ENCODE measurements at places on chromosomes 11 and 22.
A peak's percentile ranks its signal among the peaks of the same experiment; 100 is the strongest.

- DNase-seq, result no peak
These were observed 14.0 kb upstream of the MCHR1 start for GRCh38 chr22:40665312-40665711.

GRCh38 chr22:25402160-25402500, 162.3 kb upstream of the GRK3 start:
- no peak for DNase-seq

DNA sequence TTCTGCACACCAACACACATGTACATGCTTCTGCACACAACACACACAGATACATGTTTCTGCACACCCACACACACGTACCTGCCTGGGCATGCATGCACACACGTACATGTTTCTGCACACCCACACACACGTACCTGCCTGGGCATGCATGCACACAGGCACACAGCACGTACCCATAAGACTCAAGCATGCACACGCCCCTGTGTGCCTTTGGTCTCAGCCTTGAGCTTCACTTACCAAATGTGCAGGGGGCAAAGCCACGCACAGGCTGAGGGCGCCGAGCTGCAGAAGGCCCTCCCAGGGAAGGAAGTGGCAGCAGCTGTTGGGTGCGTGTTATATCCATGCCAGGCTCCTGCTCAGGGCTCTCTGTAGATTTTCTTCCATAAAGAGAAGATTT, 34.7 kb upstream of the SMIM38 start:
- DNase-seq, result no peak

DNA sequence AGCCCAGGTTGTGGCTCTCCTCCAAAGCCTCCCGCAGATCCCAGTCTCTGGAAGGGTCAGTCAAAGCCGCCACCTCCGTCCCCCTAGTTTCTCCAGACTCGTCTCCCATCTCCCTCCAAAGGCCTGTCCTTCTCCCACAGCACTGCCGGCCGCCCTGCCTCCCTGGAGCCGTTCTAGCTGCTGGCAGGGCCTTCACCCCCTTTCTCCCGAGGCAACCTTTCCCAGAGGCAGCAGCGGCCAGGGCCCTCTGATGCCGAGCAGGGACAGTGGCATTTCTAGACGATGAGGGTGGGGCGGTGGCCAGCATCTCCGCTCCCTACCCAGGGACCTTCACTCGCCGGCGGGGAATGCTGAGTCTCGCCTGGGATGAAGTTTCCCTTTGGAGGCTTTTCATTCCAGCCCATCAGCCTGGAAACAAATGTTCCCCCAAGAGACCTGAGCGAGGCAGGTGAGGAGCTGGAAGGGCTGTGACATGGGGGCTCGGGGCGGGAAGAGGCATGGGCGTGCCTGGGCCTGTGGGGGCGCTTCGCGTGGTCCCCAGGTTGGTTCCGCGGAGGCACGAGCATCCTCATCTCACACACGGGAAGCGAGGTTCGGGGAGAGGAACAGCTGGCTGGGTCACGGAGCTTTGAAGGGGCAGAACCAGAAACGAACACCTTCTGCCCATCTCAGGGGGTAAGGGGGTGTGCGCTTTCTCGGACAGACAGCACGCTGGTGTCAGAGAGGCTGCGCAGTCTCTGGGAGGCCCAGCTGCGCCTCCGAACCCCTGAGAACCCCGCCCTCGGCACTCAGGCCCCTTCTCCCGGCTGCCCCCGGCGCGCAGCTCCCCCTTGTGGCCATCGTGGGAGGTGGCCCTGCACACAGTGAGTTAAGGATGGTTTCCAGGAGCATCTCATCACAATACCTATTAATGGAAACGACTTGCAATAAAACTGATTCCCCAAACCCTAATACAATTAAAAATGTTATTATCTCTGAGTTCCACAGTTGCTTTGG, 18.1 kb upstream of the KLHL35 start:
- no peak for DNase-seq

- no peak for DNase-seq
These were observed 170.9 kb downstream of the MIAT start for GRCh38 chr22:26828311-26828710.

- no peak for DNase-seq
These were observed 137.7 kb downstream of the CRYBB2 start for GRCh38 chr22:25357132-25357455.

DNA sequence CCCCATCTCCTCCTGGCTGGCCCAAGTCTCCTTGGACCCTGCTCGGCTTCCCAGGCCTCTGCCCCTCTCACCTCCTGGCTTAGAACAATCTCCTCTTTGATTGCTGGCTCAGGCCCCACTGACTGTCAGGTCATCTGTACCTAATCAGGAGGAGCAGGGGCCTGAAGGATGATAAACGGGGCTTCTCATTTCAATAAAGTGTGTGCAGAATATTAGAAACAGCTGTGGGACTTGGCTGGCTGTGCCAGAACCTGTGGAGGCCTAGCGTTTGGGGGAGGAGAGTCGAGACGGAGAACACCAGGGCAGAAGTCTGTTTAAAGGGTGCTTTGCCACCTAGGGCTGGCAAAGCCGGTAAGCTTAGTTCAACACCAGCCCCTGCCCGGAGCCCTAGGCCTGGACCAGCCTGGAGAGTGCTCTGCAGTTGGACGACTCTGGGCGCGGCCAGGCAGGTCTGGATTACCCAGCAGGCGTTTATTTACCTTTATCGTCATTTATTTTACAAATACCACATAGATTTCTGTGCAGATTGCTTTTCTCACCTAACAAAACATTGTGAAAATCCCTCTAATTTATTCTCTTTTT, 10.1 kb upstream of the VSIG10L2 start:
- peak; percentile 40 for DNase-seq

DNA sequence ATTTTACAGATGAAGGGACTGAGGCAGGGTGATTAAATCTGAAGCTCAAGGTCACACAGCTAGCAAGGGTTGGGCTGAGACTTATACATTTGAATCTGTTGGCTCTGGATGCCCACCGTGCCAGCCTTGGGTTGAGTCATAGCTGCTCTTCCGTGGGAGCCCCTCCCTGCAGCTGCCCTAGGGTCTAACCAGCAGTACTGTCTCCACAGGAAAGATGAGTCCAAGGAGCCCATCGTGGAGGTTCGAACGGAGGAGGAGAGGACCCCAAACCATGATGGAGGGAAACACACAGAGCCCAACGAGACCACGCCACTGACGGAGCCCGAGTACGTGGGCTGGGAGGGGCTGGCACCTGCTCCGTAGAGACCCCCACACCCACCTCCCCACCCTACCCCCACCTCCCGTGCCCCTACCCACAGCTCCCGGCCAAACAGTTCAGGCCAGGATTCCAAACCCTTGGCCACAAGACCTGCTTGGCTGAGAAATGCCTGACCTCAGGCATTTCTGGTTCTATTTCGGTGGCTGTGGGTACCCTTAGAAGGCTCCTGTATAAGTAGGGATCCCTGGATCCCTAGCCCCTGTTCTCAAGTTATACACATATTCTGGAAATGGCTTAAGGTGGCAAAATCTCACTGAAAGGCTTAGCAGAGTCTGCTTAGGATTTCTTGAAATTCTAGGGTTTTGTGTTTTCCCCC, 42.7 kb upstream of the TTC12 start:
- DNase-seq, result no peak

- no peak for DNase-seq
These were observed 30.5 kb upstream of the PLET1 start for GRCh38 chr11:112291191-112291590.

Measured in SK-N-DZ (cell line).